ENCODE measurements at places on chromosomes 4 and X.

- no peak for DNase-seq
Measured at GRCh38 chrX:47390780-47391179, 20.4 kb downstream of the ZNF157 start.

DNA sequence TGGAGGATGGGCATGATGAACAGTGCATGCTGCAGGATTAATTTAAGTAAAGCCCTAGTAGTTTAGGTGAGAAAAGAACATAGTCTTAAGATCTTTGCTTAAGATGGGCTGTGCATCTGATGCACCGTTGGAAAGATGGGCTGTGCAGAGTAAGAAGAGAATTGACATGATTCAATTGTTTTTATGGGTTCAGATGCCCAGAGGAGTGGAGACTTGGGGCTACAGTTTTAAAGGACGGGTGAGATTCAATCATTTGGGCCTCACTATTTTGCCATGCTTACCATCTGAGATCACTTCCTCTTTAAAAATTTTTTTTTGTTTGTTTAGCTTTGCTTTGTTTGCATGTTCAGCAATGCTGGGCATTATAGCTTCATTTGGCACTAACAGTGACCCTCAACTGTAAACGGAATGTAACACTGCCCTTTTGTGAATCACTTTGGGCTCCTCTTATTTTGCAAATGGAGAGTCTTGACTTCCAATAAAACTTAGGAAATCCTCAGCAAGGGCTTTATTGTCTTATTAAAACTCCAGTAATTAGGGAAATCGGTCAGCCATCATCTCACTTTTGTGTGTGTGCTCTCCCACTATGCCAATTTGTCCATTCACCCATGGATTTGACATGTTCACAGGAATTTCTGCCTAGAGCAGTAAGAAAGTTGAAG lies 216.1 kb upstream of the TLL1 start:
- no peak for DNase-seq

- no peak for DNase-seq
Measured at GRCh38 chr4:42345962-42346544, 51.2 kb upstream of the SHISA3 start.

DNA sequence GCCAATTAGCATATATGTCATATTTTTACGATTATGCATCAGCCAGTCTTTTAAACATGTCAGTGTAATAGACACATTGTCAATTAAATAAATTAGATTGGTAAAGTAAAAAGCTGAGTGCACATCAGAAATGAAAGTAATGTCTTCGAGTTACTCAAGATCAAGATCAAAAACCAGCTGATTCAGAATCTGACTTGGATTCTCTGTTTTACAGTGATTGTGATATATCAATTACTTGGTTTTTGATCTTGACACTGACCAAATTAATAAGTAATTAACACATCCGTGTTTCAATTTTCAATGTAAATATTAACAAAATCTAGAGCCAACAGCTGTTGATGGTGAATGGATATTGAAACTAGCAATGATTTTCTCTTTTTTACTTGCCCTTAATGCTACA lies 311.6 kb downstream of the PDGFC start:
- no peak for DNase-seq

GRCh38 chr4:113288696-113289095 lies 239.2 kb downstream of the ANK2 start:
- DNase-seq: no peak

DNA sequence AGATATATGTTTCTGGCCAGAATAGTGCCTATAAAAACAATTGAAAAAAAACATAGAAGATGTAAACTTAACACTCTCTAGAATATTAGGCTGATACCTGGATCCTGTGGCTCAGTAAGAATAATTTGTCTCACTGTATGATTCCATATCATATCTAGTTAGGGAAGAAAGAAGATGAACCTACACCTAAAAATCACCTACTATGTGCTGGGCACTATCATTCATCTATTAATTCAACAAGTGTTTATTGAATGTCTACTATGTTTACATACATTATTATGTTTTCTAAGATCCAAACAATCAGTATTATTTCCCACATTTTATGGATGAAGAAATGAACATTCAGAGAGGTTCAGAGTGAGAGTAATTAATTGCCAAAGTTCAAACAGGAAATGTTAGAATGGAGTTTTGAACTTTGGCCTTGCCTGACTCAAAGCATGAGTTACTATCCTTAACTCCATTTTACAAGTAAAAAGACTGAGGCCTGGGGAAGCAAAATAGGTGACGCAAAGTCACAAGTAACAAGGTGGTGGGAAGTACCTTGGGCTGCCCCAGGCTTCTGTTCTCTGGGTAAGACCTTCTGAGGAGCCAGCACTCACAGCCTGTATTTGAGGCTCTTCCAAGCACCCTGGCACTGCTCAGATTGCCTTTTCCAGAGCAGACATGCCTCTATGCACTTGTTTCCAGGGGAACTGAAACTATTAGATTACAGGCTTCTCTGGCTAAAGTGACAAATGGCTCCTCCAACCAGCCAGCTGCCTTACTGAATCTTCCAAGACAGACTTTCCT lies 111.1 kb upstream of the ACSL4 start:
- no peak for DNase-seq

DNA sequence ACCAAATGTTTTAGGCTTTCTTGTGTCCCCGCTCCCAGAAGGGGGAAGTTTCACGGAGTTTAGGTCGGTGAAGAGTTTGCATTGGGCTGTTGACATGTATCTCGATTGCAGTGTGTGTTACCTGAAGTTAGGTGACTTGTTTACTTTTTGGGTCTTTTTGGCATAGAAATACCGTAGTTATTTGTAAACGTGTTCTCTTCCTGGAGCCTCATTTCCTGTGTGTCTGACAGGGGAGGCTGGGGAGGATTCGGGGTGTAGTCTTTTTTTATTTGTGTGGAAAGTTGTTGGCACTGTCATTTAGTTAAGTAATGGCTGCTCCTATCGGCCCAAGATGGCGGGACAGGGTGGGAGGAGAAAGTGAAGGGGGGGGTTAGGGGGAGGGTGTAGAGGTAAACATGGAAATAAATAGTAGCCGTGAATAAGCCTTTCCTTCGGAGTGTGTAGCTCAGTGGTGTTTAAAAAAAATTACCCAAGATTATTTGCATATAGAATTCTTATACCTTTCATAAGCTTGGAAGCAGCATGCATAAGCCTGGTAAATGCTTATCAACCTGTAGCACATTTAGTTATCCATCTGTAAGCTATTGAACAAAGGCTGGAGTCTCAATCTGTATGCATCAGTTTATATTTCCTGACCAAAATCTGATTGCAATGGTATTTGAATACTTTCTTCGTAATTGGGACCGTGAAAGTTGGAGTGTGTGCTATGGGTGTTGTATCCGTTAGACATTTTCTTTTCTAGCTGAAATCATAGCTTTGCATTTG lies 1.6 kb downstream of the KDM6A start:
- DNase-seq: no peak

- DNase-seq: no peak
Measured at GRCh38 chr4:40686081-40686913, 56.6 kb upstream of the RBM47 start.

DNA sequence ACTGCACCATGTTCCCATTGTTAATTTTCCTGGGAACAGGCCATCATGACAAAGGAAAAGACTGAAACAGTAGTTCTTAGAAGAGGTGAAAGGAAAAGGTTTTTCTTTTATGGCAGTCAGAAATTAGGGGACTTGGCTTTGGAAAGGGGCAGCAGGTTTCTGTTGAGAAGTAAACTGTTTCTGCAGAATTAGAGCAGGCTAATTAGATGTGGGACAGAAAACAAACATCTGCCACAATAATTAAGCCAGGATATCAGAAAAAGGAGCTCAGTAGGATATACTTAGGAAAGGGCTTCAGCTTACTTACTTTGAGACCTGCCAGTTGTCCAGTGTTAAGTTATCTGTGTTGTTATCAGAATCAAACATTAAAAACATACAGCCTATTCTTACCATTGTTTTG lies 36.7 kb upstream of the STPG2 start:
- no peak for DNase-seq

GRCh38 chrX:63658920-63659319 lies 126.1 kb downstream of the ARHGEF9 start:
- no peak for DNase-seq

- DNase-seq: no peak
Measured at GRCh38 chr4:1342003-1342402, 5.0 kb upstream of the UVSSA start.

- no peak for DNase-seq
Measured at GRCh38 chrX:112844250-112844649, 3.6 kb upstream of the AMOT start.

DNA sequence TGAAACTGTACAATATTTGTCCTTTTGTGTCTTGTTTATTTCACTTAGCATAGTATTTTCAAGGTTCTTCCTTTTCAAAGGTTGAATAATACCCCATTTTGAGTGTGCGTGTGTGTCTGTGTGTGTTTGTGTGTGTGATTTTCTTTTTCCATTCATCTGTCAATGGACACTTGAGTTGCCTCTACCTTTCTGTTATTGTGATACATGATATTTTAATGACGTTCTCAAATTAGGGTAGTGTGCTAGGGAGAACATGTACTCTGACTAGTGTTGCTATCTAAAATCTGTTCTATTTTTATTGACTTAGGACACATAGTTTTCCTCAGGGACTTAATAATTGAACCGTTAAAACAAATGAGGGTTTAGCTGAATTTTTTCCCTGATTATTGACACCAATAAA lies 9.9 kb downstream of the MMRN1 start:
- no peak for DNase-seq

DNA sequence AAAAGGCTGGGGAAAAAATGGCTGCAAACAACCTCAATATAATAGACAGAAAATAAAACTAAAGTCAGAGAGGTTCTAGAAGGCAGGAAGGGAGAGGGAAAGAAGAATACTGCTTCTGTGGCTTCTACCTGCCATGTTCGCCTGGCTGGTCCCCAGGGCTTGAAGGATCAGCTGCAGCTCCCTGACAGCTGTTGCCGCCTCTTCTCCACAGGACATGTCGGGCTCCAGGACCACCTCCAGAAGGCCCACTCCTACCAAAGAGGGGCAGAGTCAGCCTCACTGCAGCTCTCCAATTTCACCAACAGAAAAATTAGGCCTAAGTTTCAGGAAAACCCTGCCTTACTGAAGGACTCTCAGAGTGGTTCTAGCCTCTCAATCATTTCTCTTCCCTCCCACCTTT lies 44.9 kb downstream of the GATB start:
- DNase-seq: no peak

GRCh38 chr4:38068107-38068506 lies 107.9 kb downstream of the PTTG2 start:
- DNase-seq: no peak

DNA sequence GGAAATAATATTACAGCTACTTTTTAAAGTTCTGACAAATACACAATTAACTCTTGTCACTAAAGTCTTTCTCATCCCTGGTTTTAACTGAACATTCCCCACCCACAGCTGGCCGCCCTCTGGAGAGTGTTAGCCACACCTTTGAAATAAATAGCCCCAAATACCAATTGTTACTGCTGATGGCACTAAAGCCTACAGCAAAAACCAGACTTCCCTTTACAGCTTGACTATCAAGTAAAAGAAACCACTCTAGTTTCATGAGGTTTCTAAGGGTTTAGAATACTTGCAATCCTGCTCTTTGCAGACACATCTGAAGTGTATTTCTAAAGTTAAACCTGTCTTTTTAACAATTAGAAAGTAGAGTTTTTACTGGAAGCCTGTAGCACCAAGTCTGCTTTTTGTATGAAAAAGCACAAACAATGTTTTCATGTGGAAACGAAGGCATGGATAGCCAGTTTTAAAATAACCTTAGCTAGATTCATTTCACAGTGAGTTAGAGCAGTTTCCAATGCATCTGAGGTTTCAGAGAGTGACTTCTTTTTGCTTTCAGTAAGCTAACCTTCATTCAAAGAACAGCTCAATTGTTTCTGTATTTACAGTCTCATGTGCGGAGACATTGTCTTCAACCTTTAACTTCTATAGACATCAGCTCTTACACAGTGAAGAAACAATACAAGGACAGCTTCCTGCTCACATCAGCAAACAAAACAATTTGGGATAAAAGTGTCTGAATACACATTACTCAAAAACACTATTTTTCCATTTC lies 164.8 kb upstream of the VEGFC start:
- no peak for DNase-seq

- no peak for DNase-seq
Measured at GRCh38 chr4:36767596-36767995, 476.9 kb upstream of the NWD2 start.

GRCh38 chrX:68234171-68234910 lies 199.0 kb downstream of the OPHN1 start:
- DNase-seq: no peak

GRCh38 chrX:20056704-20057103 lies 60.0 kb downstream of the MAP7D2 start:
- DNase-seq: no peak

- no peak for DNase-seq
Measured at GRCh38 chr4:138438608-138439007, 196.5 kb upstream of the SLC7A11 start.

GRCh38 chrX:71068044-71068918 lies at the start of gene SNX12:
Gene SNX12 (minus strand): TSS chrX:71068334. CDS start chrX:71068306, 28 bp downstream.
- peak; percentile 75 for DNase-seq

- no peak for DNase-seq
Measured at GRCh38 chr4:89009761-89010369, 47.1 kb downstream of the FAM13A start.

DNA sequence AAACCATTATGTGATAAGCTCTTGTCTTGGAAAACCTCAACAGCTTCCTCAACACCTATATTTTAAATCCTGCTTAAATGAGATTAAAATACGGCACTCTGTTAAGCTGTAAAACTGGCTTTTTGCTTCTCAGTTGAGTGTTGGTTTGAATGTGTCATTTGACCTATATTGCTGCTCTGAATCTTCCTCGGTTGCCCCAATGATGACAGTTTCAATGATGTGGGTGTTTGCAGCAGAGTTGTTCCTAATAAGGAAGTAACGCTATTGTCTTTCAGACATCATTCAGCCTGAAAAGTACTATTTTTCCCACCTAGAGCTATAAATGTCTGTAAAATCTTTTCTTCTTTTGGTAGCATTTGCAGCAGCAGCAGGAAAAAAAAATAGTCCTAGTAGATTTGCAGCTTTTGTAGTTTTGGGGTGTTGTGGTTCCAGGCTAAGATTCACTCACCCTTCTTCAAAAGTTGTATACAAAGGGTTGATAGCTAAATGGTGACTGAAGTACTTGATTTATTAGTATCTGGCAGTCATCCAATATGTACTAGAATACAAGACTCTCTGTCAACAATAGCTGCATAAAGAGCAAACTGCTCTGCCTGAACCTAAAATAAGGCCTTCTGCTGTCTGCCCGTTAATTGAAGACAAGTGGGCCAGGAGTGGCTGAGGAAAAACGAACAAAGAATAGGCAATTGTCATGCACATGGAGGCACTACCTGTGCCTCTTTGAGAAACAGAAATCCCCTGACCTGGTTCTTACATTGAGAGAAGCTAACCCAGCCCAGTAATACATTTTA lies 333.1 kb downstream of the IL1RAPL1 start:
- DNase-seq: no peak

DNA sequence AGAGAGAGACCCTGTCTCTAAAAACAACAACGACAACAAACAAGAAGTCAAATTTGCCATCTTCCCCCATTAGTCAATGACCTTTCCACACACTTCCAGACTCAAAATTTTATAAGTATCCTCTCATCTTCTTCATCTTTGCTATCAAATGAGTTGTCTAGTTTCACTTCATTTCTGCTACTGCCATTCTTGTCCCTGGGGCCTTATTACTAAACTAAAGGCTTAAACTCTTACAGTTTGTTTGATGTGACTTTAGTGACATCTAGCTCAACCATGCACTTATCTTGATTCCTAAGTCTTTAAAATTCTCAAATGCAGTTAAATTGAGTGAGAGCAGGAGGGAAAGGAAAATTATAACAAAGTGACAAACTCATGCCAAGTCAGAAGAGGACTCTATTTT lies 271.8 kb upstream of the GK2 start:
- no peak for DNase-seq

Data from memory B cell (primary cell).